ENCODE measurements at places on chromosomes 1 and 21.

- DNase-seq: no peak
Observed at GRCh38 chr1:158458263-158458662, 3.4 kb upstream of the OR10K1 start.

GRCh38 chr1:6475381-6476133, 9.6 kb upstream of the TNFRSF25 start:
- DNase-seq: peak; percentile 65

DNA sequence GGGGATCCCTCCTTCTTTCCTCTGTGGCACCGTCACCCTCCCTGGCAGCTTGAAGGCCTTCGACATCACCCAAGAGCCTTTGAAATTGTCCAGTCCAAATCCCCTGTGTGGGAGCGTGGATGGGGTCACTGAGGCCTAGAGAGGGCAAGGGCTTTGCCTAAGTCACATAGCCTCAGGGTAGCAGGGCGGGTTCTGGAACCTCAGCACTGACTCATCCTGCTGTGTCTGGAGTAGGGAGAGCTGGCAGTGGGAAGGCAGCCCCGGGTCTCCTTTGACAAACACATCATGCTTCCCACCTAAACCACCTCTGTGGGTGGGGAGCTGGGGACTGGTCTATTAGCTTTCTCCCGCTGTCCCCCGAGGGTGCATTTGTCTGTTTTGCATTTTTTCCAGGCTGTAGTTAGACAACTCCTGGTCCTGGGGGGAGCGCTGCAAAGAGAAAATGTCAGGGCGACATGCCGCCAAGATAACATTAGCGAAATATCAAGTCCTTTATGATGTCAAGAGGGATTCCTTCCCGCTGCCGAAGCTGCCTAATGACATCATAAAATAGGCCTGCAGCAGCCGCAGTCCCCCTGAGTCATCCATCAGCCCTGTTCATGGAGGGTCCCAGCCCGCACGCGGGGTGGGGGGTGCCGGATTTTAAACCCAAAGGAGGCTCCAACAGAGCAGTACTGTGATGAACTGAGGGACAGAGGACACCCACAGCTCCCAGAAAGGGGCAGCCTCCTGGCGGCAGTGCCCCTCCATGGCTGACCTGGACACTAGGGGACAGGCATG, 77.0 kb upstream of the POU3F1 start:
- DNase-seq: no peak

- DNase-seq: no peak
Observed at GRCh38 chr1:223109581-223110026, 33.4 kb downstream of the TLR5 start.

DNA sequence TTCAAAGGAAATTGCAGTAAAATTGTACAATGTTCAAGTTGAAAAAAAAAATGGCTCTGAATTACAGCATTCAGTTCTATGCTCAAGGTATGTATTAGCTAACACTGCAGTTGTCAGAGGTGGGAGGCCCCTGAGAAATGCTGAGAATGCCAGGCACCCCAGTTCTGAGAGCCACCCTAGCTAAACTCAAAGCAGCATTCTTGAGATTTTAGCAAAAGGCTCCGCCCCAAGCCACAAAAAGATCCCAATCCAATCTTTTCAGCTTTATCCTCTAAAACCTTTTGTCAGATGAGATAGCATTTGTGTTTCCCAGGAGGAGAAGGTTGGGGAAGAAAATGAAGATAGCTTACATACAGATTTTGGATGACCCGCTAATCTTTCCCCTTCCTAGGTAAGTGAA, 68.8 kb downstream of the SMYD2 start:
- DNase-seq: no peak

GRCh38 chr1:28921286-28921869, 7.0 kb downstream of the EPB41 start:
- no peak for DNase-seq

- no peak for DNase-seq
Observed at GRCh38 chr1:160855181-160855981, 7.3 kb downstream of the CD244 start.

DNA sequence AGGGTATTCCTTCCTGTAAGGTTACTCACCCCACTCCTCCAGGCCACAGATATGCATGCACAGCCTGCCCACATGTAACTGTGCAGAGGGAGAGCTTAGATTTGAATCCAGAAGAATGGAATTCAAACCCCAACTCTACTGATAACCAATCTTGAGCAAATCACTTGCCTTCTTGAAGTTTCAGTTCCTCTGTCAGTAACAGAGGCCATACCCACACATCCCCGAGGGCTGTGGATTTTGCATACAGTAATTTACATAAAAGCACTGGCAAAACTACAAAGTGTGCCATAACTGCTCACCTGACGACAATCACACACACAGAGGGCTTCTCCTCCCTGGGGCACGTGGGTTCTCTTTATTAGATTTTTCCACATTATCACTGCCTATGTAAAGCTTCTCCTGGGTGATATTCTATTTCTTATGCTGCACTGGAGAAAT, 18.6 kb downstream of the CD247 start:
- DNase-seq: no peak

- DNase-seq: no peak
Observed at GRCh38 chr1:67674260-67675011, 10.6 kb upstream of the GADD45A start.

DNA sequence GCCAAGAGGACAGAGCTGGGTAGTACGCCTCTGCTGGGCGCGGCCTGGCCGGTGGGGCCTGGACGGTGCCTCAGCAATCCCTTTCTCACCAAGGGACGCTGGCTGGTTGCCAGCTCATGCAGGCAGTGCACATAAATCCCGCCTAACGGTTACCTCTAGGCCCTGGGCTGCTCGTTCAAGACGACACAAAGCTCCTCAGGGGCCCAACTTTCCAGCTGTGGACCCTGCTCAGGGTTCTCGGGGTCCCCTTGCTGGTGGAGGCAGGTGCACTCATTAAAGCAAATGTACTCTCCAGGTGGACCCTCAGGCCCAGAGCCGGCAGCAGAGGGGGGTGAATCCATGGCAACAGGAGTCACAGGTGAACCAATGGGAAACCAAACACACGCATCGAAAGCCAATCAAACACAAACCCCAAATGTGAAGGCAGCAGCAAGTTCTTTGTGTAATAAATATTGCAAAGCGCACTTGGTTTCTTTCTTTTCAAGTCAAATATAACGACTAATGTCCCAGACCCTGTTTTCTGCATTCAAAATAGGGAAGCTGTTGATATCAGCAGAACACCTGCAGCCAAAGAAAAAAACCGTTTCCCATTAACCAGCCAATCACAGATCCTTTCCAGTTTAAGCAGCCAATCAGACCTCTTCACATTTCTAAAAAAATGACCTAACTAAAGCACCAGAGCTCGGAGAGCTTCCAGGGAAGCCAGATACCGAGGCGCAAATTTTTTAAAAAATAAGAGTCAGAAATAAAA, 26.1 kb upstream of the CLSTN1 start:
- DNase-seq: no peak

DNA sequence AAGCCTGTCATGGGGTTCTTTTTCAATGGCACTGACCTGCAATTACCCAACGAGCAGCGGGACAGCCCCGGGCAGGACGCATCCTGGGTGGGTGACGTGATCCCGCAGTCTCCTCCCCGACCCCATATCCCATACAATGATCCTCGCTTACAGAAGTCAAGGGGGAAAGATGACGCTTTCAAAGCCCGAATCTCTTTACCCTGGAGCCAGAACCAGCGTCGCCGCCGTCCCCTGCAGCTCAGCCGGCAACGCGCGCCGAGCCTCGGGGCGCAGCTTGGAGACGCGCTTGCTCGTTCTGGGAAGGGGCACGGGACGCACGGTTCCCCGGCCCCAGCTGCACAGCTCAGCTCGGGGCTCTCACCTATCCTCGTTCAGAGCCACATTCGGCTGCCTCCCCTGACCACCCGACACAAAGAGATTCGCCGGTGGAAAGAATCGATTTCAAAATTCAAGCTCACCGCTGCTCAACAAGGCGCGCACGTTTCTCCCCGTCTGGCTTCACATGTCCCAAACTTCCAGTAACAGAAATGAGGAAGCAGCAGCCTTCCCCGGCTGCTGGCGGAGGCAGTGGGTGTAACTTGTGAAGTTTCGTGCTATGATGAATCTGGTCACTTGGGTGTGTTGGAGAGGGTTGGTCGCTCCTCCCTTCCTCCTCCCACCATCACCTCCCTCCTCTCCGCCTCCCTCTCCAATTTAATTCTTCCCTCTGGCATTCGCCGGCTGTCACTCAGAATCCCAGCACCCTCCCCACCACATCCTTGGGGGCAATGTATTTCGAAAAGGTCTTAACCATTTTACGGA, at the start of gene TIAM1:
TIAM1 (minus strand) TSS at position 582 of the 801 bp plus-strand sequence. CDS start 77,289 bp downstream, outside the sequence.
- no peak for DNase-seq

Measured in activated CD4-positive, CD25-positive, alpha-beta regulatory T cell (primary cell).